Activated naive CD4-positive, alpha-beta T cell treated with anti-CD3 and anti-CD28 coated beads, Interleukin-2, amount 10 ng/mL, durations not matched to agents 7 days and 5 days (primary cell): ENCODE measurements at places on chromosomes 2 and 18.

DNA sequence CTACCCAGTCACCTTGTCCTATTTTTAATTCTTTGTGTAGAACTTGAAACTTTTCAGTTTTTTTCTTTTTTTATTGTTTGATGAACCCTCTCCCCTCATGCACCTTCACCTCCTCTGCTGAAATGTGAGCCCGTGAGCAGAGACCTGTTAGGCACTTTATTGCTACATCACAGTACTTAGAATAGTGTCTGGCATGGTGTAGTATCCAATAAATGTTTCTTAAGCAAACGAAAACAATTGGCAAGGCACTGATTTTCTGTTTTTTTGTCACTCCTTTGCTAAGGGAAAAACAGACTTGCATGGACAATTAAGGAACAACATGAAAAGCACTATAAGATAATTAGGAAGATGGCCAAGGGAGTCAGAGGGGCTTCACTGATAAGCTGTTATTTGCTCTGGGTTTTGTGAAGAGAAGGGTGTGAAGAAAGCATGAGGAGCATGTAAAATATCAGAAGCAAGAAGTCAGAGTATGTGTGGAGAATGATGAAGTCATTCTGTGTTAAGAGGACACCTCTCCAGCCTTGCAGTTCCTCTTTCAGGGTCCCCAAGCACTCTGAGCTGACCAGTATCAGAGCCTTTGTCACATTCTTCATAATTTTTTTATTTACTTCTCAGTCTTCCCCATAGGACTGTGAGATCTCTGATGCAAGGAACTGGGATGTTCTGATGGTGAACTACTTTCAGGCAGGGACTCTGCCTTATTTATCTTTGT lies 99.7 kb upstream of the CAVIN2 start:
- DNase-seq: no peak

GRCh38 chr2:166825914-166826313 lies 62.4 kb upstream of the XIRP2 start:
- no peak for DNase-seq

- peak; percentile 37 for DNase-seq
Measured at GRCh38 chr2:7609974-7610373, 692.8 kb downstream of the RNF144A start.

- DNase-seq: no peak
Measured at GRCh38 chr2:99140860-99141109, 722 bp upstream of the C2orf15 start.

DNA sequence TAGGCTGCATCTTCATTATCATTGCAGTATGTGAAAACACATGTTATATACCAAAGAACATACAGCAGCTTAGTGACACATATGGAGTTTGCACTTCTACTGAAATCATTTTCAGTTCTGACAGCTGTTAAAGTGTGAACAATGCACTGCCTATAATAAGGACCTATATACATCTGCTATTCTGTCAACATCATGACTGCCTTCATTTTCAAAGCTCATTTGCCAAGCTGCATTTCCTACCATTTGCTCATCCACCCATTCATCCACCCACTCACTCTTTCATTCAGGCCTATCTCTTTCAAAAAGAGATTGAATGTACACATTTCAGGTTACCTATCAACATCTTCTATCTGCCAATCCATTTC lies 81.7 kb upstream of the STK17B start:
- no peak for DNase-seq

DNA sequence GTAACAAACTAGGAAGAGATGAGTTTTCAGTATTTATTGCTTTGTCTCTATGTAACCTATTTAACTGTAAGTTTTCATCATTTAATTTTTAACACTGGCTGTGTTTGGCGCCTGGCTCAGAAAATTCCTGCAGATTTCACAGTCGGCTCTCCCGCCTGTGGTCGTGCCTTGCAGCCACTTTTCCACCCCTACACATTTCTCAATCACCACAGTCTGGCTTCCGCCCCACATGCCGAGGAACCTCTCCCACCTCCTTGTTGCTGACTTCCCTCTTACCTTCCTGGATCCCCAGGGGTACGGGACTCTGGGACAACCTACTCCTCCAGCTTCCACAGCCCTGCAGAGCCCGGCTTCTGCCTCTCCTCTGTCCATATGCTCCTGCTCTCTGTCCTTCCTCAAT lies 41.6 kb upstream of the MGAT4A start:
- DNase-seq: no peak

GRCh38 chr2:213649176-213649575 lies 364.9 kb downstream of the SPAG16 start:
- no peak for DNase-seq

GRCh38 chr2:56379066-56379465 lies 195.3 kb downstream of the CCDC85A start:
- DNase-seq: no peak

DNA sequence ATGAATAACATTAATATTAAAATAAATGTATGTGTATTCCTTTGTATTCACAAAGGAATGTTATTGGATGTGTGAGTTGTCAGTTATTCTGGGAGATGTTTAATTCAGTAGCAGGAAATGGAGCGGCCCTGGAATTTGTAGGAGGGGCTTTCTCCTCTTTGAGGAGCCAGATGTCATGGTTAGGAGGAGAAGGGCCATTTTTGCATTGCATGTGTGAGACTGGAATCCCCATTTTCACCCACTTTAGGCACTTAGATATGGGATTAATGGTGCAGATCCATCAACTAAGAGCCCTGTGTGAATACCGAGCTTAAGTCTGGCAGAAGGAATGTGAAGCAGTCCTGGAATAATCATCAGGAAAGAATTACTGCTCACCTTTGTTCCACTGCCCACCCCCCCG lies 439.2 kb downstream of the PARD3B start:
- no peak for DNase-seq

DNA sequence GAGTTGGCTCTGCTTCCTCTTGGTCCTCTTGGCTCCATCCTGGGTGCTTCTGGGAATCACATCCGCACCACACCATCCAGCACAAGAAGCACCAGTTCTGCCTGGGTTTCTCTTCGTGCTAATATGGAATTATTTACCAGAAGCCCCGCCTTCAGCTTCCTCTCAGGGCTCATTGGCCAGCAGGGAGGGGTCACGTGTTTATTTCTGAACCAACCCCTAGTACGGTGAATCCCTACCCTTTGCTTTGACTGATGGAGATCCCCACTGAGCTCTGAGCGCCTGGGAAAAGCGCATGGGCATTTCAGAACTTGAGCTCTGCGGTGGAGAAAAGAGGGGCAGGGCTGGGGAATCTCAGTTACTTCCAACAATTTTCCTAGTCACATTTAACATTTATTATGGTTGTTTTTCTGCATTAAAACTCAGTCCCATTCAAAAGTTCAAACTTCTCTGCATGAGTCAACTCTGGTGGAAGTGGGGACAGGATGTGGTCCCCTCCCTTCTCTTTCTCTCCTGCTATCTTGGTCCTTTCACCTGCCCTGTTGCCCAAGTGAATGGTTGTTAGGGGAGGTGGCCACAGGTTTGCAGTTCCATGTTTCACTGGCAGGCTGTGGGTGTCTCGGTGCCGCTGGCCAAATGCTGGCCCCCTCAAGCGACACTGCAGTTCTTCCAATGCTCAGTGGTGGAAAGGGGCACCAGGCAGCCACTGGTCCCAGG lies 76.4 kb upstream of the TTC39C start:
- peak; percentile 64 for DNase-seq

DNA sequence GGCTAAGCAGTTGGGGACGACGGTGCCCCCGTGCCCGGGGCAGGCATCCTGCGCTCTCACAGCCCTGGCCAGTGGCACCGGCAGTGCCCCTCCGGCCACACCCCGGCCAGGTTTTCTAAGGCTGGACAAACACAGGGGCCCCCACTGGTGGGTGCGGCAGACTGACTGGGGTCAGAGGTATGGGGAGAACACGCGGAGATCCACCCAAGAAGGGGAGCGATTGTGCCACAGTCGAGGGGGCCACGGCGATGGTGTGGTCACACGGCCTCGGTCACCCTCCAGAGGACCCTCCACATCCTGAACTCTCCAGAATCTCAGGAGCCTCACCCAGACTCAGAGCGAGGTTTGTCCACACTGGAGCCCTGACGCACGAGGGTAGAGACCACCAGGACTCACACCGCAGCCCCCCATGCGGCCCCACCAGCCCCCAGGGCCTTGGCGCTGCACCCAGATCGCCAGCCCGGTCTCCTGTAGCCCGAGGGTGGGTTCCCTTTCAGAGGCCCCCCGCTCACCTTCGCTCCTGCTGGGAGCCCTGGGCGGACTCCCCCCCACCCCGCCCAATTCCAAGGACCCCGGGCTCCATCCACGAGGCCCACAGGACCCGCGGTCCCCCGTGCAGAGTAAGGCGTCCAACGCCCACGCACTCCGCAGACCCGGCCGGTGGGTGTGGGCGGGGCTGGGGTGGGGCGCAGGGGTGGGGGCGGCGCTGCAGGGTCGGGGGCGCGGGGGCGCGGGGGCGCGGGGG lies 15.2 kb downstream of the PDCD1 start:
- DNase-seq: no peak
